ENCODE measurements at places on chromosomes 2 and 18. TPM values are rescaled to one million over a fixed set of nuclear protein-coding genes. Genes with fewer than 3 reads are reported as not detected.

GRCh38 chr2:144935191-144935590, 415.3 kb upstream of the ZEB2 start:
- DNase-seq = no peak

- no peak for DNase-seq
Measured at GRCh38 chr18:39870591-39870990, 2084.4 kb upstream of the PIK3C3 start.

- DNase-seq = no peak
Measured at GRCh38 chr2:42117182-42117579, 52.0 kb upstream of the EML4 start.

DNA sequence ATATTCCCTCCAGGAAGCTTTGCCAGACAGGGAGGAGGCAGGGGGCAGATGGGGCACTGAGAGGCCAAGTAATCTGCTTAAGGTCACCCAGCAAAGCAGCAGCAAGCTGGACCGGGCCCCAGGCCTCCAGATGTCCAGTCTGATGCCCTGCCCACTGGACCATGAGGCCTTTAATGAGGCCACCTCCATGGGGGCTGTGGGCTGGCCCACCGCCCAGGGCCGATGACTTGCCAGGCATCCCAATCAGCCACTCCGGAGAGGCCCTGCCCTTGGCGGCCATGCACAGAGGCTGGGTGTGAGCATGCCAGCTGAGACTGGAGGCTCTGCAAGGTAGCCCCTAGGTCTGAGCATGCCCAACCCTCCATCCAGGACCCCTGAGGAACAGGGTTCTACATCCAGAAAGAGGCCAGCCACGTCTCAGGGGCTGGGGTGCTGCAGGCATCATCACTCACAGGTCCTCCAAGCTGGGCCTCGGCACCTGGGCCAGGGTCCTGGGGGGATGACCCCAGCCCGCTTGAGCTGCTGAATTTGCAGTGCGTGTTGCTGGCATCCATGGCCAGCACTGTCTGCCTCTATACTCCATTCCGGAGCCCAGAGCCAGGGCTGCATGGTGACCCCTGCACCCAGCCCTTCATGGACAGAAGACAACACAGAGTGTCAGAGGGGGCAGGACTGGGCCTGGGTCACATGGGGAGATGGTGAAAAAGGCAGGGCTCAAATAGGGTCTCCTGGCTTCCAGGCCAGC, 164.2 kb downstream of the INHBB start:
- DNase-seq = no peak

- no peak for DNase-seq
Measured at GRCh38 chr18:28984731-28985130, 807.8 kb upstream of the CDH2 start.

- no peak for DNase-seq
Measured at GRCh38 chr2:214497489-214497888, 86.6 kb downstream of the VWC2L start.

DNA sequence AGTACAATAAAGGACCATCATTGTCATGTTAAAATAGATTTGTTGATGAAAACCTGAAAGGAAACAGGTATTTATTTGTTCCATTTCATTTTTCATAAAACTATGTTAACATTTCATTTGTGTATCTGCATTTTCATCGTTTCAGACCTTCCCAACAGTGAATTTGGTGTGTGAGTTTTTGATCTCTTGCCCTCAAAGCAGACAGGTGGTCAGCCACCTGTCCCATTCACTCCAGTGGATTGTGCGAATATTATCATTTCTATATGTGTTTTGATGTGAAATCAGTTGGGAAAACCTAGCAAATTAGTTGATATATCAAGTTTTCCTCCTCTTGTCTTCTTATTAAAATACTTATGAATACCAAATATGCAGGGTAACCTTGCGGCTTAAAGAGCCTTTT, 25.4 kb upstream of the ATP5MC3 start:
- DNase-seq = no peak

- DNase-seq = no peak
Measured at GRCh38 chr18:12628706-12629702, 28.9 kb downstream of the SPIRE1 start.

GRCh38 chr2:71583876-71584275, 130.5 kb downstream of the DYSF start:
- DNase-seq = no peak

- no peak for DNase-seq
Measured at GRCh38 chr2:55399815-55400214, 19.8 kb downstream of the CCDC88A start.

GRCh38 chr2:37318401-37318800, 6.2 kb downstream of the PRKD3 start:
- DNase-seq = no peak

DNA sequence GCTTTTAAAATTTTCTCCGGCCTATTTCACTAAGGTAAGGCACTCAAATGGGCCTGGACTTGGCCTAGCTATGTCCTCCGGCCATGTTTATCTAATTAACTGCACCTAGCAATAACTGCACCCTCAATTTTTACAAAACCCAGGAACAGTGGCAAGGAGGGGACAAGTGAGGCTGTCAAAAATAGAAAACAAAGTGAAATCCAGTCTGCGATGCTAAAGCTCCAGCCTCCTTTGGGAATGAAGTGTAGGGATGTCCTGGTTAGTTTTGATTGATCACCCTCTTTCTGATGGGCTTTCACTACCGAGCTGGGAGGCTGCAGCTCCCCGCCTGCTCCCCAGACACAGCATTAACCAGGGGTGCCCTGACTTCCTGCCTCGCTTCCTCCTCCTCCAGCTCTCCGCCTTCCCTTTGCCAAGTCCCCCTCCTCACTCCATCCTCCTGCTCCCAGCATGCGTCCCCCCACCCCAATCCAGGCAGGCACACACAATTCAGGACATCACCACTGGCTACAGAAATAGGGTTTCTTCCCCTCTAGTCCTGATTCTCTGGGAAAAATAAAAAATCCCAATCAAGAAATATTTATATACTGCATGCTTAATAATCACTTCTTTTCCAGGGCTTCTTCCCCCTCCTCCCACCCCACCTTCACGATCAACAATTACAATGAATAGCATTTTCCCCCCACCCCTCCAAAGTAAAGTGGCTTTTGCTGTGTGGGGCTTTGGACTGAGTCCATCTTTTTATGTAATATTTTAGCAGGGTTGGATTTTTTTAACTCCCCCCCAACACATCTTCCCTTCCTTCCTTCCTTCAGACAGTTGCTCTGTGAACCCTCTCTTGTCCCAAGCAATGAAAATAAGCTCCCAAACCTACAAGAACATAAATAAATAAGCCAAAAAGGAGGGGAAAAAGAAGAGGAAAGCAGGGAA, 3.3 kb upstream of the POU3F3 start:
- no peak for DNase-seq

DNA sequence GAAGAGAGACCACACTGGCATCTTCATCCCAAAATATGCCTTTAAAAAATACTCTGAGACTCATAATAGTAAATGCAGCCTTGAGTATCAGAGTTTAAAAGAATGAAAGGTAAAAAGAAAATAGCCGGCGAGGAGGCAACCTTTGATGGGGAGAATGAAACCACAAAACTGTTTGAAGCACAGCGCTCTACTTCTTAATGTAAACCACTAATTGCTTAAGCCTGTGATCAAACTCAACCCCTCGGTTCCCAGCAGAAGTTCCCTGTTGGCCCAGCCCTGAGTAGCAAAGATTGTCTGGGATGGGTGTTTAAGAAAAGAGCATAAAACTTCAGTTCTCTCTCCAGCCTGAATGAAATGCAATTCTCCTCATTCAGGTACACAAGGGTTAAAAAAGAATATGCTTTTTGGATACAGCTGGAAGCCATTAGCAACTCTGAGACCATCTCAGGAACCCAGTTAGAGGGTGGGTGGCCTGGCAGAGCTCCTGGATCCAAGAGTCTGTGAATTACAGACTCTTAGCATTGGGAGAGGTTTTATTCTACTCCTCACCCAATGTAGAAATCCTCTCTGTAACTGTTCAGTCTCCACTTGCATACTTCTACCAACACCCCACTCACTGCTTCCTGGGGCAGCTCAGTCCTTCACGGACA, 44.8 kb downstream of the VIT start:
- no peak for DNase-seq

DNA sequence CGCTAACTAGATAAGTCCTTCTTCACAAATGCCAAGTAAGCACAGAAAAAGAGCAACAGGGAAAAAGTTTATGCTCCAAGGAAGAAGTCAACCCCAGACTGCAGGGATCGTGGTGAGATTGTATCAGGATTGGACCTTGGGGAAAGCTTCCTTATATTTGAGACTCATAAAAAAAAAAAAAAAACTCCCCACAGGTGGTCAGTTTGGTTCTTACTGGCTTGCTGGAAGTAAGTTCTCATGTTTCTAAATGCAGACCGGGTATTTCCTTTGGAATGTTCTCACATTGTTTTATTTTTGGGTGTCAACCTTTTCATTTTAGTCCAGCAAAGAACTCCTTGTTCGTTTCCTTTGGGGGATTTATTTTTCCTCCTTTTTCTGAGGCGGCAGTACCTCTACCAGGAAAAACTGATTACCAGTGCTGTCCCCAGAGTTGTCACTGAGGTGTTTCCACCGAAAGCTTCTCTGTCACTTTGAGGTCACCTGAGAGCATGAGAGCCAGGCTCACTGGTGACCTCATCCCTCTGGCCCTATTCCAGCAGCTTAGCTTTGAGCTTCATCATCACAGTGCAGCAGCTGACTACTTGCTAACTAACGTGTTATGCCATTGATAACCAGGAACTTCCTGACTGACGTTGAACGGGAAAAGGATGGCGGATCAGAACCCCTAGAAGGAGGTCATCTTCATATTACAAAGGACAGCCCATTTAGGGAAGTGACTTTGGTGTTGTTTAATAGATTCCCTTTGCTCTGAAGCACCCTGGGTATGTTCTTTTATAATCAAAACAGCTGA, 16.8 kb upstream of the ATP8B1 start:
- no peak for DNase-seq

GRCh38 chr2:171271386-171271785, 110.7 kb upstream of the TLK1 start:
- DNase-seq = no peak

The MYO3B gene
- total RNA-seq = 2.8 TPM

The PROKR1 gene
- total RNA-seq = 0.69 TPM

The ANKRD62 gene
- 0.11 TPM for total RNA-seq

The UPP2 gene
- total RNA-seq = 0.16 TPM

The TGFA gene
- 4.1 TPM for total RNA-seq

The LRRC30 gene
- 0.32 TPM for total RNA-seq

The GFPT1 gene
- total RNA-seq = 74.3 TPM

The TEKT4 gene
- not detected for total RNA-seq

The SETBP1 gene
- 46.7 TPM for total RNA-seq

The ATP5MC3 gene
- 69.8 TPM for total RNA-seq

The SCRN3 gene
- 46.8 TPM for total RNA-seq

The PID1 gene
- total RNA-seq = 63.9 TPM
